ENCODE measurements at places on chromosomes 1 and 21.

- no peak for DNase-seq
Observed at GRCh38 chr1:47423872-47424271, 7.8 kb downstream of the FOXE3 start.

GRCh38 chr1:147171399-147172167, 687 bp downstream of the PRKAB2 start:
- DNase-seq, result no peak

DNA sequence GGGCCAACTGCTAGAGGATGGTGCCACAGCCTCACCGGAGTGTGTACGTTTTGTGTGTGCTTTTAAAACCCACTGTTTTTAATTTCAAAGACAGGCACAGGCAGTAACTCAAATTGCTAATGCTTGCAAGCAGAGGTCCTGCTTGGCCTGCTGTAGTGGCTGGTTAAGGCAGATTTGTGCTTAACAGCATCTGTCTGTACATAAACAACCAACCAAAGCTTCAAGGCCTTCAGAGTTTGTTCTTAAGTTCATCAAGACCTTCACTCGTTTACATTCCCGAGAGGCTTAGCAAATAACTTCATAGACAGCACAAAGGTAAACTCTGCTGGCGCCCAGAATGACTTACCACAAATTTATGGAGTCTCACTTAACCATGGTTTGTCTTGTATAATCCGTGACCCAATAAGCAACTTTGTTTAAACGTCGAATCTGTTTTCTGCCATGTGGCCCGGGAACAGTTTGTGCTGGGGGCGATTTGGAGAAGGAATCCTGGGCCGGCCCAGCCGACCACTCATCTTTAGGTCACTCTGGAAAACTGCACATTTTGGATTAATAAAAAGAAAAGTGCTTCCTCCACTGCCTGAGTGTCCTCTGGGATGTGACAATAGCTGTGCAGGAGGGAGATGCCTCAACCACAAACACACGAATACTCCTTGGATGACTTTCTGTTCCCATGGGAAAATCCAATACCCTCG, 58.1 kb downstream of the CAPZB start:
- no peak for DNase-seq

DNA sequence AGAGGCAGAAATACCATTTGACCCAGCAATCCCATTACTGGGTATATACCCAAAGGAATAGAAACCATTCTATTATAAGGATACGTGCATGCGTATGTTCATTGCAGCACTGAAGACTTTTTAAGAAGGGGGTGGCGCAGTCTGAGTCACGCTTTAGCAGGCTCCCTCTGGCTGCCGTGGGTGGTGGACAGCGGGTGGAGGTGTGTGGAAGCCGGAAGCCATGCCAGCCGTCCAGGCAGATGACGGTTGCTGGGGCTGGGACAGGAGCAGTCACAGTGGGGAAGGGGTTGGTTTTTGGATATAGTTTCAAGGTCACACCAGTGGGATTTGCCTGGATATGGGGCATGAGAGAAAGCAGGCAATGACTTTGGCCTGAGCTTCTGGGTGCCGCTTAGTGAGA, 270.5 kb downstream of the GRIK3 start:
- no peak for DNase-seq

- DNase-seq, result no peak
Observed at GRCh38 chr21:44000360-44000759, 11.7 kb upstream of the TRAPPC10 start.

DNA sequence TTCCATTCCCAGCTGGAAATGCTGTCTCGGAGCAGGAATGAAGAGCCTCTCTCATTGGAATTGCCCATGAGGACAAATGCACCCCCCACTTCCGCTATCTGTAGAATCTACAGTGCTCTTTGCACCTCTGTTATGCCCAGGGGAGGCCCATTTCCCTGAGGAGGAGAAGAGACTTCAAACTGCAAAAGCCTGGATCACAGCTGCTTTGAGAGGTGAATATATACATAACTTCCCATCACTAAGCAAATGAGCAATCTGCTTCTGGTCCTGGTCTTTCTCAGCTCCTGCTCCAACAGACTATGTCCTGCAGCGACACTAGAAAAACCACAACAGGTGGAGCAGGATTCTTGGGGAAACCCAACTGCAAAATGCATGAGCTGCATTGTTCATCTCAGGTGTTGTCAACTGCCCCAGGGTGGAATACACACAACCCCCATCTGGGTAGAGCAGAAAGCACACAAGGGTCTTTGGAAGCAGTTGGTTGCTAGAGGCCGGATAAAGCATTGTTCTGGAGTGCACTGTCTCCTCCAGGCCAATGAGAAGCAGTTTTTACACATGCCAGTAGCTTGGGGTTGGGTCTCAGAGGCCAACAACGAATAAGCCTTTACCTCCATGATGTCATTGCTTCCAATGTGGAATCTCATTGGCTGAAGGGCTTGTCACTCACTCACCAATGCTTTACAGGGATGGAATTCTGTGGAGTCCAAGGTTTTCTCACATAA, 67.7 kb upstream of the RAB4A start:
- peak; percentile 55 for DNase-seq

GRCh38 chr1:27876341-27877114, 4.2 kb downstream of the THEMIS2 start:
- DNase-seq, result no peak

GRCh38 chr1:37474697-37475379, 458 bp downstream of the ZC3H12A start:
- DNase-seq, result no peak

- DNase-seq, result no peak
Observed at GRCh38 chr1:44682883-44683265, 8.4 kb downstream of the ARMH1 start.

DNA sequence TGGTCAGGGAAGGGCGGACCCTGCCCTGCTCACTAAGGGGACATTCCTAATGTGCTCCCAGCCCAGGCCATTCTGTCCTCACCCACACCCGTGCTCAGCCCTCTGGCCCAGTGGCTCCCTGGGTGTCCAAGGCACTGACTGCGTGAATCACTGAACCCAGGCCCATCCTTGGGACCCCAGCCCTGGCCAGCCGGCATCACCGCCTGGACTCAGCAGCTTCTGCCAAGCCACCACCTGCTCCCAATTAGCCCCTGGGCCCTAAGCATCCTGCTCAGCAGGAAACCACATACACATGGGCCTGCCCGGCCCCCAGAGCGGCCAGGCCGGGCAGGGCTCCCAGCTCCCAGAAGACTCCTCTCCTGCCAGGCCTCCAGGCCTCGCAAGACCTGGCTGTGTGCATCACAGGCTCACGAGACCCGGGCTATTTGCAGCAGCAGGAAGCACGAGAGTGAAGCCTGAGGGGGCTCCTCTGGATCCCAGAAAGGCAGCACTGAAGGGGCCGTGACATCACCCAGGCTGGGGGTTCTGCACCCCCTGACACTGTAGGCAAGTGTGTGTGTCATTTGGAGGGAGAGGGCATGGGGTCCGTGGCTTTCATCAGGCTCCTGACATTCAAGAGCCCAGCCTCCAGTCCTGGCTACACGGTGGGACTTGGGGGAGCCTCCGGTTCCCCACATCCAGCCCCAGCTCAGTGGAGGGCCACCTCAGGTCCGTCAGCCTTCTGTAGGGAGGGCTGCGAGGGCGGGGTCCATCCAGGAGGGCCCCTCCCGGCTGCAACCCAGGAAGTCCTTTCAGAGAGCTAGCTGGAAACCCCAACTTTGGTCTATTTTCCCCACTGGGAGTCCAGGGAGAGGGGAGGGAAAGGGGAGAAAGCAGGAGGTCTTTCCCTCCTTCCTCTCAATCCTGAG, 1.6 kb downstream of the MFAP2 start:
- DNase-seq, result no peak

DNA sequence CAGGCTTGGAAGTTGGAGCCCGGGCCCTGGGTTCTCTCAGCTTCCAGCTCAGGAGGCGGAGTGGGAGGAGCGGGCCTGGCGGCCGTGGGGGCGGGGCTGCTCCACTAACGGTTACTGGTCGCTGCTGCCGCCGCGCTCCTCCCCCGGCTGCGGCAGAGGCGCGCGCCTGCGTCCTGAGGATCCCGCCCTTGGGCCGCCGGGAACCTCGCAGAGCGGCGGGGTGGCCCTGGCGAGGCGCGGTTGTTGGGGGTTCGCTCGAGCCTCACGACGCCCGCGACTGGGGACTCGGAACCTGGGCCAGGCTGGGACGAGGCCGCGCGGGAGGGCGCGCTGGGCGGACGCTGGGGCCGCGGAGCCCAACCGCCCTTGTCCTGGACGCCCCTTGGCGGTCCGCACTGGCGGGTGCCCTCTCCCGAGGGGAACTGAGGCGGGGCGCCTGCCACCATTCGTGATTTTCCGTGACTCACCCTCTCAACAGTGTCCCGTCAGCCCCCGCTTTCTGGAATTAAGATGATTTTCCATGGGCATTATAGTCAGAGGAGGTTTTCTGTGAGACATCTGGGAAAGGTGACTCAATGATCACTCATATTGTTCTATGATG, 34.1 kb downstream of the OR2G3 start:
- no peak for DNase-seq

DNA sequence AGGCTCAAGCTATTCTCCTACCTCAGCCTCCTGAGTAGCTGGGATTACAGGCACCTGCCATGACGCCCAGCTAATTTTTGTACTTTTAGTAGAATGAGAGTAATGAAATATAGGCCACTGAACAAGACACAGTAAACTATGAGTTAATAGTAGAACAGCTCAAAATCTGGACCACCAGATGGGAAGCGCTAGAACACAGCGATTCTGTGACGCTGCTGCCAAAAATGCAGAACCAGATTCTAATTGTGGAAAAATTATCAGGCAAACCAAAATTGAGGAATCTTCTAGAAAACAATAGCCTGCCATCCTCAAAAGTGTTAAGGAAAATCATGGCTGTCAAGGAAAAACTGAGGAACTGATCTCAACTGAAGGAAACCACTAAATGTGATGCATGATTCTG, 111.4 kb upstream of the TIAM1 start:
- no peak for DNase-seq

DNA sequence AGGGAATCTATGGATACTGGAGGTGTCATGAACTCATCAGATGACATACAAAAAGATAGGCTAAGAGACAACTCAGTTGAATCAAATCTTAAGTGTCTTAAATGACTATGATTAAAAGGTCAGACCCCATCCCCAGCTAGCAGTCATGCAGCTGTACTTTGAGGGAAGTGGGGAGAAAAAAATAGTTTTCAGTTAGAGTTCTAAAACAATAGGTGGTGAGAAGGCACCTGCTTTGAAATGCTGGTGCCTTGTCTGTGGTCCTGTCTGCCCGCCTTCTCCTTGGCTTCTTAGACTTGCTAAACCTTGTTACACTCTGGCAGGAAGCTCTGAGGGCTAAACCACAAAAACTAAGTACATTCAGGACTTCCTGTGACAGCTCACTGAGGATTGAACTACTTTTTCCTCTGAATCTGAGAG, 15.3 kb downstream of the CD2 start:
- no peak for DNase-seq

GRCh38 chr1:9019896-9020295, 6.3 kb downstream of the SLC2A7 start:
- no peak for DNase-seq

DNA sequence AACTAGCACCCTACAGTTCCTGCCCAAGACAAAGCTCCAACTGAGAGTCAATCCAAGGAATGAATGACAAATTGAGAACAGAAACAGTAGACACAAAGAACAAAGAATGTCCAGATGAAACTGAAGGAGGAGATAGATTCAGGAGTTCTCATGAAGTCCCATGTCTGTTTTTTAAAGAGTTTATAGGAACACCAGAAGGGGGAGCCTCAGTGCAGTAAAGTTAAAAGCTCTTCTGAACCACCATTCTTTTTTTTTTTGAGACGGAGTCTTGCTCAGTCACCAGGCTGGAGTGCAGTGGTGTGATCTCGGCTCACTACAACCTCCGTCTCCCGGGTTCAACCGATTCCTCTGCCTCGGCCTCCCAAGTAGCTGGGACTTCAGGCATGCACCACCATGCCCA, 323.6 kb downstream of the MRPL39 start:
- no peak for DNase-seq

GRCh38 chr1:5944154-5944842, 47.9 kb downstream of the NPHP4 start:
- no peak for DNase-seq

- DNase-seq, result no peak
Observed at GRCh38 chr1:108199201-108199691, 897 bp downstream of the SLC25A24 start.

DNA sequence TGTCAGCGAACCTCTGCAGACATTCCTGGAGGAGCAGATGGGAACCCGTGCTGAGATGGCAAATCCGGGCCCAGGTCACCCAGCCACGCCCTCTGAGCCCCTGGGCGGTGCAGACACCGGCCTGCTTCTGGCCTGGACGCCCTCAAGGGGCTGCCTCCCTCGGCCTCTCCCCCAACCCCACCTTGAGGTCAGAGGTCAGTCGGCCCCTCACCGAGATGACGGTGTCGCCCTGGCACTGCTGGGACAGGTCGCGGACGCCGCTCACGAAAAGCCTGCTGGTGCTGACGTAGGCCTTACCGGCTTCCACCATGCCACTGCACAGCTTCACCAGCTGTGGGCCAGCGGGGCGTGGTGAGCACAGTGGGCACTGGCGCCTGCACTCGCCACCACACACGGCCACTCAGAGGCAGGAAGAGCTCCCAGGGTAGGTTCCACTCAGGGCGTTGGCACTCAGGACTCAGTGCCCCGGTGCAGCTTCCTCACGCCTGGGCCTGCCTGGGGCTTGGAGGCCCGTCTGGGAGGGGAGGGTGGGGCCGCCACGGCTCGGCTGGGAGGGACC, 4.7 kb downstream of the ACAP3 start:
- no peak for DNase-seq

DNA sequence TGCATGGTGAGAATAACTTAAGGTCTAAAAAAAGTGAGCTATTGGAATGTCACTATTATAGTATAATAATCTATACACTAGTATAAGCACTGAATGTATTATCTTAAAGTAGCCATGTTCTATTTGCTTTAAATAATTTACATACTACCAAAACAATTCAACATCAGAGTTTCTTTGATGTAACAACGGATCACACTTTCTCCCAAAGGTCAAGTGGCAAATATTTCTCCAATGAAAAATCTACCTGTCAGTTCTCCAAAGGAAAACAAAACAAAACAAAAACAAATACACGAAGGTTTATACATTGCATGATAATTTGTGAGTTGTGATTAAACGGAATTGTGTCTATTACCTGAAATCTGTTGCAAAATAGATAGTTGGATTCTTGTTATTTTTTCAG, 581.4 kb downstream of the USP25 start:
- DNase-seq, result no peak

DNA sequence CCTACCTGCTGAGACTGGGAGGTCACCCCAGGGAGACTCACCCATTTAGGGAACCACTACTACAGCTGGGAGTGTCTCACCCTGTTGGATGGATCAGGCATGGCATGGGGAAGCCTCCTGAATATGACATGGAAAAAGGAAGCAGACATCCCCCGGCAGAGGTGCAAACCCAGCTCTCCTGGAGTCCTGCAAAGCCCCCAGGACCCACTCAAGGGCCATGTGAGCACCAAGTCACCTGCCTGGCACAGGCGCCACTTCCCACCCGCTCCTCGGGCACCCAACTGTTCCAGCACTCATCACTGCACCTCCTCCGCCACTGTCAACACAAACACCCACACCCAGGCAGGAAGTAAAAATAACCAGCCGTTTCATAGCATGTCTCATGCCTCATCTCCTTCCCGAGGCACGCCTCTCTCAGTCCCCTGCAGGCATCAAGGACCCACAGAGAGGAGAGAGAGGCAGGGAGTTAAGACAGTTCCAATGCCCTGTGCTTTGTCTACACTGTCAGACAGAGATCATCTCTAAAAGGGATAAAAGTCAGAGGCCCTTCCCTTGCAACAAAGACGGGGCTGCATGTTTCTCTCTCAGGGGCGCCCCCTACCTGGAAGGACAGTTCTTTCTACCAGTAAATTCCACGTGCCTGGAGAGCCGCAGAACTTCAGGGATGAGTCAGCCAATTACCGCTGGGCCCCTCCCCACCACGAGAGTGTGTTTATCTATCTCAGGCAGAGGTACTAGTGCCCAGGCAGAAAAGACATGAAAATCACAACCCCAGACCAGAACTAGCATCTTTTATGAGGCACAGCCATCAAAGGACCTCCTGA, 150.1 kb upstream of the SOD1 start:
- DNase-seq, result no peak
